Fibroblast of skin of abdomen (primary cell): ENCODE measurements at places on chromosomes 3 and 15.

- DNase-seq: no peak
These were observed 81.0 kb upstream of the ALCAM start for GRCh38 chr3:105285653-105286241.

GRCh38 chr15:91947683-91948608 lies 94.4 kb downstream of the SLCO3A1 start:
- DNase-seq: peak; percentile 13

GRCh38 chr15:48868023-48868422 lies 9.9 kb upstream of the EID1 start:
- DNase-seq: no peak

- no peak for DNase-seq
These were observed 111.0 kb upstream of the STRIT1 start for GRCh38 chr3:155404486-155404885.

DNA sequence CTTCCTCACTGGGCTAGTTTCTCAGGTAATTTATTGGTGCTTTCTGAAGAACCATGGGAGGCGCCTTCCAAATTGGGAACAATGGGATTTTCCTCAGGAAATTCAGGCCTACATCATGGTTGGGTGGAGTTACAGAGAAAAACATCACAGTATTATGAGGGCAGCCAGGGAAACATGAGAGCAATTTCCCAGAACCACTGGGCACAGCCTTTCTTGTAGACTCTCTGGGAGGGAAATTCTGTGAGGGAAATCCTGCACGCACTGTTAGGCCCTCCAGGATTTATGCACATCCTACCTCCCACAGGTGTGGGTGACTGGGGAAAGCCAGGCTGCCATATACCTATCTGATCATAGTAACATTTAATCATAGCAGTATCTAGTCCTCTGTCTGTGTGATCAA lies 13.2 kb downstream of the POPDC2 start:
- no peak for DNase-seq

- no peak for DNase-seq
These were observed 32.5 kb upstream of the THSD4 start for GRCh38 chr15:71082803-71083202.

DNA sequence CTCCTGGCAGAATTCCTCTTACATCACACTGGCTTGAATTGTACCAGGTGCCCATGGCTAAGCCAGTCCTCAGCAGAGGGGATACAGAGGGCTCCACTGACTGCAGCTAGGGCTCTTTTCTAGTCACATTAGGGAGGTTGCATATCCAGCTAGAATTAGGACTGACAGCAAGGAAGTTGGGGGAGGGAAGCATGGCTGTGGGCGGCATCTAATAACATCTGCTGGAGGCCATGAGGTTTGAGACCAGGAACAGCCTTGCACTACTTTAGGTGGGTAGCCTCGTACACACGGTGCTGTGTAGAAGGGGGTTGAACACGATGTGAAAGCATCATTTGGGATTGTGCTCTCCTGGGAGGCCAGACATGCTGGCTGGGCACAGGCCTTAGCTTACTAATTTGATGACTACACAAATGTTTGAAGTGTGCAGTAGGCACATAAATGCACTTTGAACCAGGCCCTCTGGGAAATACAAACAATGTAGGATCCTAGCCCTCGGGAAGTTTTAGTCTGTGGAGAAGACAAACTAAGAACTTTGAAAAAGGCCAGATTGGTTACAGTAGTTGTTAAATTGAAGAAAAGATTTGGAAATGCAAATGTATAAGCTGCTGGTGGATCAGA lies 30.2 kb downstream of the CHCHD6 start:
- no peak for DNase-seq

- DNase-seq: peak; percentile 7
These were observed 31.6 kb upstream of the SLC35G2 start for GRCh38 chr3:136787349-136787748.

- DNase-seq: no peak
These were observed 383.9 kb upstream of the TMCO5A start for GRCh38 chr15:37550360-37551024.

DNA sequence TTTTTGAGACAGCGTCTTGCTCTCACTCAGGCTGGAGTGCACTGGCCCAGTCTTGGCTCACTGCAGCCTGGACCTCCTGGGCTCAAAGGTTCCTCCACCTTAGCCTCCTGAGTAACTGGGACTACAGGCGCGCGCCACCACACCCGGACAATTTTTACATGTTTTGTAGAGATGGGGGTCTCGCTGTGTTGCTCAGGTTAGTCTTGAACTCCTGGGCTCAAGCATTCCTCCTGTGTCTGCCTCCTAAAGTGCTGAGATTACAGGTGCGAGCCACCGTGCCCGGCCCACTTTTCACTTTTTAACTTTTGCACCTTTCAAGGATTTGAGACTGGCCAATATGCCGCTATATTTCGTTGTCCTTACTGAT lies 750 bp upstream of the ITGB5 start:
- no peak for DNase-seq

DNA sequence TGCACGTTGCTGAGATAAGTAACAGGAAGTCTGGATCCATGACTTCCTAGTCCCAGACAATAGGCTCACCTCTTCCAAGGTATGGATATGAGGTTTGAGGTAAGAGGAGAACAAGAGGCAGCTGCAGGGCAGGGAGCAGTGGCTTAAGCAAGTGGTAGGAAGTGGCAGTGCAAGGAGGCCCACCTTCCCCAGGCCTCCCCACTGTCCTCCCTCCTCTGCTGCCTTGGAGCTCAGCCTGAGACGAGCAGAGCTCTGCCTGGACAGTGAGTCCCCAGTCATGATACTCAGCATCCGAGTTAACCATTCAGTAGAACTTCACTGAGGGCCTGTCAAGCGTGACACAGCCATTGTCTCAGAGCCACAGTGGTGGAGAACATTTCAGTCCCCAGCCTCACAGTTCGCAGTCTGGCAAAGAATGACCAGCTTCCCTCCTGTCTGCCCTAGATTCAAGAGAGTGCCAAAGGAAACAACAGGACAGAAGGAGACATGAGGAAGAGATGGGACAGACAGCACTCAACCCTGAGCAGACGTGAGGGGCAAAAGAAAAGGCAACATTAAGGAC lies 41.4 kb upstream of the BOC start:
- no peak for DNase-seq

DNA sequence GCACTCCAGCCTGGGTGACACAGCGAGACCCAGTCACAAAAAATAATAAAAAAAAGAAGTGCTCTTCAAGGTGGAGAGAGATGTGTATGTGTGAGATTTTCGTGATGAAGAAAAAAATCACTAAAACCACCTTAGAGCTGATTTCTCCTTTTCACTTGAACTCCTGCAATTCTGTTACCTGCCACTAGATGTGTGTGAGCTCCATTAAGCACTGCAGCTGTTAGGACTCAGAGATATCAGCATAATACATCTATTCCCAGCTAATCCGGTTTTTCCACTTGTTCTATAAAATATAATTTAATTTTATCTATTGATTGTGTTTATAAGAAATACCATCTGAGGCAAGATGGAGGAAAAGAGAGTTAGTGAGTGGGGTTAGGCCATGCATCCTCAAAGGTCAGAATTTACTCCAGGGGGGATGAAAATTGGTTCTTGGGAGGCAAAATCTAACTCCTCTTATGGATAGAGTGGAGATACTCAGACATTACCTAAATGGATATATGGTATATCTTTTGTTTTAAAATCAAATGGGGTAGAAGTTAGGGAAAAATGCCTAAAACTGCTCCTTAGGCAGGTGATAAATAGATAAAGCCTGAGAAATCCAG lies 152.7 kb downstream of the IL20RB start:
- peak; percentile 14 for DNase-seq

DNA sequence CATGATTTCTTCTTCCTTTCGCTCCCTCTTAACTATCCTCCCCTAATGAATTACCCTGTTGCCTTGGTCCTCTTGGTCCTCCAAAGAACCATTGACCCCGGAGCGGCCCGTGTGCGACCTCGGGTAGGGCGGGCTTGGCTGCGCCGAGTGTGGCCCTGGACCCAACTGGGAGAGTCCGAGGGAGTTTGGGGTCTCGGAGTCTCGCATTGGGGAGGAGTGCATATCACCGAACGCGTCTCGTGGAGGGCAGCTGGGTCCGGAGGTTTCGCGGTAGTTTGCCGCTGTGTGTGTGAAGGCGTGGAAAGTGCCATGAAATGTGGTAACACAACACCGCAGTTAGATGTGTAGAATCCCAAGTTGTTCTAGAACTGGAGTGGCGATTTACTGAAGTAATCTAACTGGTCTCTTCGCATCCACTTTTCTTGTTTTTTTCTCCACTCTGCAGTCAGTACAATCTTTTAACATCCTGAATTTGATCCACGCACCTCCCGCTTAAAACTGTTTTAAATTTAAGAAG lies 363 bp downstream of the GTF2E1 start:
- DNase-seq: peak; percentile 25

GRCh38 chr15:96330064-96330449 lies 443 bp upstream of the NR2F2 start:
- peak; percentile 87 for DNase-seq

- DNase-seq: no peak
These were observed 21.2 kb downstream of the SIN3A start for GRCh38 chr15:75430259-75430658.

DNA sequence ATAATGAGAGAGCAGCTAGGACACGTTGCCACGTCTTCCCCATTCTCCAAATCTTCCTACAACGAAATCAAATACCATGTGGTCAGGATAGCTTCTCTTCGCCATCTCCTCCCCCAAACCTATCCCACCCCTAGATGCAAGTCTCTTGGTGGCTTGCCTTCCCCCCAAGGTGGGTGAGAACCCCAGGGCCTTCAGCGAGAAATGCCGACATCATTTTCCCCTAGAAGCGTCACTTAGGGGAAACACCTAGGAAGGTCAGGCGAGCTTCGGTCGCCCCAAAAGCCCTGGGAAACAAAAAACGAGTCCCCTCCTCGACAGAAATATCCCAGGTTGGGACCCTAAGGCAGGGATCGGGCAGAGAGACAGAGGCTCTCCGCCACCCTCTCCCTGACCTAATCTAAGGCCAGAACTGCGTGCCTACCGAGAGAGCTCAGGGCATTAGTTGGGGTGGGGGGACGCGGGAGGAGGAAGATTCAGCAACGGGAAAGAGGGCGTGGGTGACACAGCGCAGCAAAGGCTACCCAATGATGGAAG lies 502 bp downstream of the DPH3 start:
- DNase-seq: no peak

DNA sequence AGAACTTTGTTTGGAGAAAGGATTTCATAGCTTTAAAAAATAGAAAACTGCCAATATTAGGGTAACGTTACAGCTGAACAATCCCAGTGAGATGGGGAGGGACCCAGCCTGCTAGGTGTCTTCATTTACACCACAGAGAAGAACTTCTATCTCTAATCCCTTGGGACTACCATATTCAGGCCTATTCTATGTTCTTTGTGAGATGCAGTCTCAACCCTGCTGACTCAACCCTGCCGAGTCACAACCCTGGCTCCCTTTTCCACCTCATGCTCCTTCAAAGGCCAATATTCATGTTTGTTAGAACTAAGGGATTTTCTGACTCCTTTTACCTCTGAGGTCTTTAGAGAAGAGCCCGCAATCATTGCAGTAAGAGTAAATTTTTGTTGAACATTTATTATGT lies 350.5 kb downstream of the EPHB1 start:
- peak; percentile 6 for DNase-seq

DNA sequence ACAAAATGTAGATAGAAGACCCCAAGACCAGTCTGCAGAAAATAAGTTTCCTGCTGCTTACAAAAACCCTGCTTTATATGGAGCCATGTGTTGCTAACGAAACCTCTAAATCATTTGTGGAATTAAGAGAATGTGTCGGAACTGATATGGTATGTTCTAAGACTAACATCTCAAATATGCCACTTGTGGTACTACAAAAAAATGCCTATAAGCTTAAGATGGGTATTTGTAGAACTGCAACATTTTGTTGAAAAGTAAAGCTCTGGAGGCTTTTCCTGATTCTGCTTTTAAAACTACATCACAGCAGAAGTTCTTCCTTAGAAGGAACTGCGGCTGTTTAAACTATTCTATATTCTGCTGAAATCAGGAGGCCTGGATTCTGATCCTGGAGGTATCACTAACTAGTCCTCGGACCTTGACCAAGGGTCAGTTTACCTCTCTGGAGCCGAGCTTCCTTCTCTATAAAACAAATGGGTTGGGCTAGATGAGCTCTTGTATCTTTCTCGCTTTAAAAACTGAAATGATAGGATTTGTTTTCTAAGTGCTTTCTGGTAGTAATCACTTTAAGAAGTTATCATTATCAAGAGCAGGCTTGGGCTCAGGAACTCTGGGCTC lies 74.9 kb downstream of the RAD18 start:
- DNase-seq: peak; percentile 95
